ENCODE measurements at places on chromosomes 4 and X. TPM values are rescaled to one million over a fixed set of nuclear protein-coding genes. Genes with fewer than 3 reads are reported as not detected.
A peak's percentile ranks its signal among the peaks of the same experiment; 100 is the strongest.

The GUCY1B1 gene
- 3.6 TPM for total RNA-seq

The TRIML2 gene
- total RNA-seq: not detected

The UGT2B15 gene
- not detected for total RNA-seq

DNA sequence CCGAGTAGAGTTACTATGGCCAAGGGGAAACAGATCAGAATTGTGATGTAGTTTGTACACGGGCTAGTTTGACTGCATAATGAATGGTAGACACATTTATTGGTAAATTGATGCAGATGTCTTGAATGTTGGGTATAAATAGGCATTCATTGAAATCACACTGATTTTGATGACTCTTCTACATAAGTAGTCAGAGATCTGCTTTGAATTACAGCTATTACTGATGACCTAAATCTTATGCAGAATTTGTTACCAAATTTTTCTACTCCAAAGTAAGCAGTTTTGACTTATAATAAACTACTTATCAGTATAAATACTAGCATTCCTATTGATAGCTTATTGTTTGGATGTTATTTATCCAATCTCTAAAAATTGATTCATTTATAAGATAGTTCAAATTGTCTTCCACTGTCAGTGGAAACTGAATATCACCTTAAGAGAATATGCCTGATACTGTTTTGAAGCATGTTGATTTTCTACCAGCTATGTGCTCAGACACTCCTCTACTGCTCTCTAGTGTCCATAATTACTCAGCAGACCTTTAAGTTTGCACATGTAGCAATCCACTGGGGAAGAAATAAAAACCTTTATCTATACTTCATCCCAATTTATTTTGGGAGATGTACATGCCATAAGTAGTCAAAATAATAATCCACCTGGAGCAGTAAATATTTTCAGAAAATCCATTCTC, 120.3 kb downstream of the RASL11B start:
- no peaks in the 10 kb centered on the region for H3K27me3 ChIP-seq
- no peak overlapping the region for H3K27ac ChIP-seq
- H3K4me3 ChIP-seq: no peak overlapping the region
- H3K4me1 ChIP-seq: no peaks in the 10 kb centered on the region
- no peak for DNase-seq

DNA sequence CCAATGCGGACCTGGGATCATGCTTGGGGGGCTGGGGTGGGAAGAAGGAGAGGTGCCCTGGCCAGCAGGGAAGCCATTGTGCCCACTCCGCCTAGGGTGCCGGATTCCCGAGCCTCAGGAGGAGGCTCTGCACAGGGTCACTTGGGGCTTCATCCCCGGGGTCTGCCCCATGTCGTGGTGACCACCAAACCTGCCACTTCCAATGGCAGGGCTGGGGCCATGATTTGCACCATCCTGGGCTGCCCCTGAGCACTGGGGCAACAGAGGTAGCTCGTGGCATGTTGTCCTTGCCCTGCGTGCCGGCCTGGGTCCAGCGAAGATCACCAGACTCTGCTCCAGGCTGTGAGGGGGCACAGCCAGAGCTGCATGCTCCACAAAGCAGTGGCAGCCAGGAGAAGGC, 71.4 kb upstream of the DCAF12L2 start:
- no peaks in the 10 kb centered on the region for H3K4me1 ChIP-seq
- no peaks in the 10 kb centered on the region for H3K36me3 ChIP-seq
- H3K4me3 ChIP-seq: no peak overlapping the region
- H3K27ac ChIP-seq: no peak overlapping the region

DNA sequence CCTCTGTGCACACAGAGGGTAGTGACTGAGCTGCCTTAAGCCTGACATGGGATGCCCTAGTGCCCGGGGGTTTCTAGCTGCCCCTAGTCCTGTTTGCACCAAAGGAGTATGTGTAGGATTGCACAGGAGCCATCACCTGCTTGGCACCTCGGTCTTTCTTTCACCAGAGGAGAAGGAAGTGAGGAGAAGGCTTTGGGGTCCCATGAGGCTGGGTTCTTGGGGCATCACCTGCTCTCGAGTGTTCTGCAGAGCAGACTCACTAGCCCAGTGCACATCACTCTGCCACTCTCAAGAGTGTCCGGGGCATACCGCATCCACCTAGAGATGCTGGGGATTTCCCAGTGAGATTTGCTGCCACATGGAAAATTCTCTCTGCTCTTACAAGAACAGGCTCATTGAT, 40.5 kb upstream of the GPR78 start:
- H3K27me3 ChIP-seq: peaks cover 7% of the 10 kb centered on the region
- DNase-seq: no peak
- H3K27ac ChIP-seq: no peak overlapping the region

DNA sequence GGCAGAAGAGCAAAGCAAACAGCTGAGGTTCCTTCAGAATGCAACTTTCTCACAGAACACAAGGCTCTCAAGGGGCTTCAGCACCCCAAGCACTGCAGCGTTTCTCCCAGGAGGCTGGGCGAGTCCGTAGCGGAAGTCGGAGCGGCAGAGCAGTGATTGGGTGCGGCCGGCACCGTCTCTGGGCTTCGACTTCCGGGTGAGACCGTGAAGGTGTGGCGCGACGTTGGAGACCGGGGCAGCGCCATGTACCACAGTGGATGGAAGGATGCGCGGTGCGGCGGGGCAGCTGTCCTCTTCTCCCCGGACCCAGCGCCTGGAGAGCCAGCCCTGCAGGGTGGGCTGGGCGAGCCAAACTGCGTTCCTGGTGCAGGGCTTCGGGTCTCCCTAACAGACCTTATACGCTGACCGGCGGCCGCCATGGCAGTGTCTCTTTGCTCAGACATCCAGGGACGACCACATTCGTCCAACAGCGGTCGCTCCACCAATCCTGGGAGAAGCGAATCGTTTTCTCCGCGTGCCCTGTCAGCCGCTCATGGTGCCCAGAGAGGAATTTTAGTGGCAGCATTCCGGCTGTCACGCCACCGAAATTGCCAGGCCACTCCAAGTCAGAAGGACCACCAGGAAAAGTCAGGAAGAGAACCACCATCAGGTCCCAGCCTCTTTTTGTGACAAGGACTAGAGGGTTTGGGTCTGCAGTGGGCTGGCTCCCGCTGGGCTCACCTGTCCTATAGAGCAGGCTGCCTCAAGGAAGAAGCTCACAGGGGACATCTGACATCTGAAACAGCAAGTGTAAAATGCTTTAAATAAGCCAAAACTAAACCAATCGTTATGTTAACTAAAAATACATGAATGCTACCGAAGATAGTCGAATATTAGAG, 20.5 kb downstream of the TRIM61 start:
- no peaks in the 10 kb centered on the region for H3K27me3 ChIP-seq
- peak overlapping the region; percentile 81 for H3K4me3 ChIP-seq
- no peaks in the 10 kb centered on the region for H3K4me1 ChIP-seq
- no peak overlapping the region for H3K27ac ChIP-seq
- H3K36me3 ChIP-seq: no peaks in the 10 kb centered on the region

GRCh38 chrX:123188081-123188480, 4.0 kb downstream of the GRIA3 start:
- H3K4me3 ChIP-seq: no peak overlapping the region
- DNase-seq: no peak
- H3K27ac ChIP-seq: no peak overlapping the region
- H3K27me3 ChIP-seq: peaks cover 7% of the 10 kb centered on the region
- no peaks in the 10 kb centered on the region for H3K36me3 ChIP-seq

DNA sequence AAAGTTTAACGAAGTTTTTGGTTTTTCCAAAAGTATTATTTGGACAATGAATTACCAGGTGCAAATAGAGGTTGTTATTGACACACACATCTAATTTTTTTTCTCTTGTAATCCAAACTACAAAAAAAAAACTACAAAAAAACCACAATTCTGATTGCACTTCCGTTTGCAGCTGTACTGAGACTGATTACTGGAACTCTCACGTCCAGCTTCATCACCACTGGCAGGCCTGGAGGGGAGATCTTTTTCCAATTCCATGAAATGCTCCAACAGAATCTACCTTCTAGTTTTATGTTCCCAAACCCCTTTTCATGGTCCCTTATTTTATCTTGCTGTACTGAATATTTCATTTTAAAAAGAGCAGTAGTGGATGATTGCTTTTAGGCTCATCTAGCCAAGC, 1118.3 kb downstream of the C4orf33 start:
- H3K27ac ChIP-seq: no peak overlapping the region
- H3K27me3 ChIP-seq: no peaks in the 10 kb centered on the region
- no peaks in the 10 kb centered on the region for H3K36me3 ChIP-seq
- no peak for DNase-seq

GRCh38 chr4:176970853-176971252, 178.1 kb upstream of the VEGFC start:
- no peaks in the 10 kb centered on the region for H3K36me3 ChIP-seq
- DNase-seq: no peak
- H3K27me3 ChIP-seq: no peaks in the 10 kb centered on the region
- H3K4me1 ChIP-seq: no peaks in the 10 kb centered on the region
- no peak overlapping the region for H3K27ac ChIP-seq

GRCh38 chr4:175339100-175339707, 421.0 kb downstream of the ADAM29 start:
- DNase-seq: no peak
- no peaks in the 10 kb centered on the region for H3K4me1 ChIP-seq
- no peak overlapping the region for H3K4me3 ChIP-seq
- H3K27ac ChIP-seq: no peak overlapping the region

- H3K4me3 ChIP-seq: no peak overlapping the region
- H3K27me3 ChIP-seq: no peaks in the 10 kb centered on the region
- no peak for DNase-seq
- H3K4me1 ChIP-seq: no peaks in the 10 kb centered on the region
- no peaks in the 10 kb centered on the region for H3K36me3 ChIP-seq
Observed at GRCh38 chr4:163818673-163819072, 324.2 kb downstream of the TMA16 start.

DNA sequence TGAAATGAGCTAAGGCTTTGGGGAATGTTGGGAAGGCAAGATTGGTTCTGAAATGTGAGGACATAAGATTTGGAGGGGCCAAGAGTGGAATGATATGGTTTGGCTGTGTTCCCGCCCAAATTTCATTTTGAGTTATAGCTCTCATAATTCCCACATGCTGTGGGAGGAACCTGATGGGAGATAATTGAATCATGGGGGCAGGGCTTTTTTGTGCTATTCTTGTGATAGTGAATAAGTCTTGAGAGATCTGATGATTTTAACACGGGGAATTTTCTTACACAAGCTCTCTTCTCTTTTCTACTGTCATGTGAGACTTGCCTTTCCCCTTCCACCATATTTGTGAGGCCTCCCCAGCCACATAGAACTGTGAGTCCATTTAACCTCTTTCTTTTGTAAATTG, 157.6 kb upstream of the C1QTNF7 start:
- no peak overlapping the region for H3K4me3 ChIP-seq
- no peaks in the 10 kb centered on the region for H3K36me3 ChIP-seq
- H3K27ac ChIP-seq: no peak overlapping the region
- H3K27me3 ChIP-seq: no peaks in the 10 kb centered on the region

GRCh38 chrX:118534716-118535493, 39.3 kb downstream of the DOCK11 start:
- H3K27me3 ChIP-seq: no peaks in the 10 kb centered on the region
- H3K36me3 ChIP-seq: no peaks in the 10 kb centered on the region
- no peak overlapping the region for H3K27ac ChIP-seq
- DNase-seq: no peak
- H3K4me1 ChIP-seq: no peaks in the 10 kb centered on the region

GRCh38 chr4:76703676-76704075, 194.3 kb downstream of the SOWAHB start:
- H3K36me3 ChIP-seq: no peaks in the 10 kb centered on the region
- H3K27ac ChIP-seq: no peak overlapping the region
- no peaks in the 10 kb centered on the region for H3K4me1 ChIP-seq
- DNase-seq: no peak

DNA sequence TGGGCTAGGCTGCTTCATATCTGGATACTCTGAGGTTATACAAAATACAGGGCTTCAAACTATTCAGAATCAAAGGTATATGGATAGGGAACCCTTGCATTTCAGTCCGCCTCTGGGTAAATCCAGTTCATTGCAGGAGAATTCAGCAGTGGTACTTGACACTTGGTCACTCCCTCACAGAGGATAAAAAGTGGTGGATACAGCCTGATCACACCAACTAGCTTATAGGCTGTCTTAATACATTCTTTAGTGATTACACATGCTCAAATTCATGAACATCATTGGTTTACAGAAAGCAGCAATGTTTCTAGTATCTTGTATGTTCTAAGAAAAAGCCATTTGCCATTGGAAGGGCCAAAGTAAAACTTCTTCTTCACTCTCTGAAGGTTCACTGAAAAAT, 104.8 kb upstream of the PDE5A start:
- H3K4me1 ChIP-seq: peaks cover 37% of the 10 kb centered on the region
- H3K27ac ChIP-seq: peak overlapping the region; percentile 88
- H3K36me3 ChIP-seq: peaks cover 2% of the 10 kb centered on the region
- H3K27me3 ChIP-seq: no peaks in the 10 kb centered on the region
- DNase-seq: no peak

- peaks cover 5% of the 10 kb centered on the region for H3K27me3 ChIP-seq
- DNase-seq: no peak
- H3K4me3 ChIP-seq: no peak overlapping the region
Observed at GRCh38 chrX:103439161-103439560, 62.8 kb downstream of the BEX3 start.

DNA sequence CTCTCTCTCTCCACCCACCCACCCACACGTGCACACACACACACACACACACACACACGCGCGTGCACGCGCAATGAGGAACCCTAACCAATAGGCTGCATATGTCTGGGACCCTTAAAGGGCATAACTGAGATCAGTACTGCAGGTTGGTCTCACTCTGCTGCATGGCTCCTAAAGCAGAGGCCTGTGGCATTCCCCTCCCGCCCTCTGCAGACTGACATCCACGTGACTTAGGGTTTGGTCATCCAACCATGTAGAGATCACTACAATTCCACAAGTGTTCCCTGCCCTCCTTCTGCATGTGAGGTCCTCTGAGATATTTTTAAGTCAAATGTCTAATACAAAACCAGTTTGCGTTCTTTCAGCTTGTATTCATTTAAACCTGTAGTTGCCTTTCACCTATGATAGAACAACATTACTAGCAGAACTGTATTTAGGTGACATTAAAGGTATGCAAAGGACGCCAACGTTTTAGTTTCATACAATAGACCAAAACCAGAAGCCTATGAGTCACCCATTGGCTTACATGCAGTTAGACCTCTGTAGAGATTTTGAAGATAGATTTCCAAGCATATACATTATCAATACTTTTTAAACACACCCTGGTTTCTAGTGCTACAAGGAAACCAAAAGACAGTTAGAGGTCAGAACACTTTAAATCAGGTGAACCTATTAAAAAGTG, 10.1 kb downstream of the XAGE5 start:
- no peaks in the 10 kb centered on the region for H3K27me3 ChIP-seq
- DNase-seq: no peak
- no peak overlapping the region for H3K4me3 ChIP-seq
- H3K4me1 ChIP-seq: no peaks in the 10 kb centered on the region
- H3K27ac ChIP-seq: no peak overlapping the region
- H3K36me3 ChIP-seq: no peaks in the 10 kb centered on the region
